Esophagus muscularis mucosa (tissue), 4 donors: ENCODE measurements at places on chromosomes 6 and 20. TPM values are rescaled to one million over a fixed set of nuclear protein-coding genes. Genes with fewer than 3 reads are reported as not detected.

Gene DLK2
- 0.32 TPM for total RNA-seq

Gene LAMA2
- 144 TPM for total RNA-seq

Gene IPCEF1
- 2.7 TPM for total RNA-seq

Gene IMPG1
- total RNA-seq: not detected

Gene CENPQ
- 5.5 TPM for total RNA-seq

Gene OR2H1
- not detected for total RNA-seq

Gene TREML1
- total RNA-seq: not detected

Gene ECT2L
- total RNA-seq: 0.42 TPM

Gene METTL24
- total RNA-seq: 16.9 TPM

Gene MYT1
- total RNA-seq: not detected

Gene EPM2A
- total RNA-seq: 129 TPM

Gene TMEM244
- not detected for total RNA-seq

Gene TPX2
- total RNA-seq: under 0.01 TPM

- DNase-seq: no peak
Observed at GRCh38 chr6:139751179-139751578, 376.7 kb upstream of the CITED2 start.

GRCh38 chr20:5148581-5148980, 21.8 kb downstream of the CDS2 start:
- DNase-seq: no peak

DNA sequence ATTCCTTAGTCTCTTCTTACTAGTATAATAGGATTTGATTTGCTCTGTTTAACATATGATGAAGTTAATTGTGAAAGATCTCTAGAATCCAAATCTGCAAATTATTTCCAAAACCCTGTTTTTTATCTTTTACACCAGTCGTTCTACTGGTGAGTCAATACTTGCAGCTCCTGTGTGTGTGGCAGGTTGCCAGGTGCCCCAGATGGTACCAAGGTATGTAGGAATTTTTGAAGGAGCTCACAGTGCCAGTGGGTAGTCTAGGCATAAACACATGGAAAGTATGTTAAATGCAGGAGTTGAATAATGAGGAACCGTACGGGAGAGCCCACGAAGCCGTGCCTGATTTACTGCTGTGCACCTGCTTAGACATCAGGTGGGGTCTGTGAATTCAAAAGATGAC, 192.2 kb downstream of the FARS2 start:
- DNase-seq: no peak

DNA sequence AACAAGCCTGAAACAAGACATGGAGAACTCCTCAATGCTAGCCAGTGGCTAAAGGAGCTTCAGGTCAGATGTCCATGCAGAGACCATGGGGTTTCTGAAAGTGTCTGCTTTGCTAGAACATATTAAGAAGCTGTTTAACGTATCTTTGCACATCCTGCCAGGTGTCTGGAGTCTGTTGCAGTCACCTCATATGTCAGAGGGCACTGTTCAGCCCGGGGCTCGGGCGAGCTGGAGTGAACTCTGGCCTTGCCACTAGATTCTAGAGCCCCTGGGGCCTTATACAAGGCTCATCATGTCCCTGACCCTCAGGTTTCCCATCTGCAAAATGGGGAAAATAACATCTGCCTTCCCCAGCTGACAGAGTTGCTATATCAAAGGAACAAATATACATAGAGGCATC, 59.0 kb downstream of the PRDM1 start:
- no peak for DNase-seq

- no peak for DNase-seq
Observed at GRCh38 chr6:17831135-17831534, 124.4 kb upstream of the NUP153 start.

DNA sequence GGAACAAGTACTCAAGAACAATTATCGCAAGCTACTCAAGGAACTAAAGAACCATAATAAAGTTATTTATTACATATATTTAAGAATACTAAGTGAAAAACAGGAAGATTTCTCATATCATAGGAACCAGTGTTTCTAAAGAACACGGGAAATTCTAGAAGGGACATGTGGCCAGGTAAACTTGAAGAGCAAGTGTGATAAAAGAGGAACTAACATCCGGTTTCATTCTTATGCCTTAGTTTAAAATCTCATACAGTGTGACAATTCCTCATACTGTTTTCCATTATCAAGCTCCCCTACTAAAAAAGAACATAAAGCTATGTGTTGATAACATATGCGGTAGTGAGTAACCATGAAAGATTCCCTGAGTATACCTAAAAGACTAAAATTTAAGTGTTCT, 163.5 kb upstream of the SHLD1 start:
- no peak for DNase-seq

DNA sequence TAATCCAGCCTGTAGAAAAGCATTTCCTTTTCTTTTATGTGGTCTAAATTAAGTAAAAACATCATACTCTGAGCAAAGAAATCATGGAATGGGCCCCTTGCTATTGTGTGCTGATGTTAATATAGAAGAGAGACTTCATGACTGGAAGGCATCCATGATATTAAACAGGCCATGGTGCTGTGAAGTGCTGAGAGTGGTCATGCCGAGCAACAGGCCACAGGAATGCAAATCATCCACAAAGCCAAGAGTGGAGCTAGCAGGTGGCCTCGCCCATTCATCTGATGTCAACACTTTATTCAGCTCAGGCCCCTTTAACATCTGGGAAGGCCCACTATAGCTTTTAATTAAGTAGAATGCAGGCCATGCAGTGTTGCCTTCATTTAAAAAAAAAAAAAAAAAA, 115.2 kb upstream of the HMGCLL1 start:
- no peak for DNase-seq

DNA sequence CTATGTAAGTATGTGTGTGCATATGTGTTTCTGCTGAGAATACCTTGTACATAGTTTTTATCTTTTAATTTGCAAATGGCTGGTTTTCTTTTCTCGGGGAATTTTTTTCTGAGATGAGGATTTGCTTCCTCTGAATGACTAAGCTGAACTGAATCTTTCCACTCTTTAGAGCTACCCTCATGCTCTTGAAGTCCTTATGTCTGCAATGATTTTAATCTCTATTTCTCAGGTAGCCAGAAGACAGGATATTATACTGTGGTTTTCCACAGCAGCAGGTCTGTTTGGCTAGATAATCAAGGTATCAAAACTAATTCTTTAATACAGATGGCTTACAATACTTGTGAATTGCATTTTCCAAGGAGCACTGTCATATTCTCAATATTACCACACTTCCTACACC, 114.7 kb downstream of the PLCB1 start:
- no peak for DNase-seq

GRCh38 chr6:43809417-43810305, 39.6 kb downstream of the VEGFA start:
- no peak for DNase-seq

GRCh38 chr6:19327241-19327640, 509.9 kb upstream of the ID4 start:
- DNase-seq: no peak

GRCh38 chr6:164812706-164813105, 496.7 kb downstream of the C6orf118 start:
- DNase-seq: no peak

- no peak for DNase-seq
Observed at GRCh38 chr6:104218116-104218515, 641.6 kb downstream of the HACE1 start.

DNA sequence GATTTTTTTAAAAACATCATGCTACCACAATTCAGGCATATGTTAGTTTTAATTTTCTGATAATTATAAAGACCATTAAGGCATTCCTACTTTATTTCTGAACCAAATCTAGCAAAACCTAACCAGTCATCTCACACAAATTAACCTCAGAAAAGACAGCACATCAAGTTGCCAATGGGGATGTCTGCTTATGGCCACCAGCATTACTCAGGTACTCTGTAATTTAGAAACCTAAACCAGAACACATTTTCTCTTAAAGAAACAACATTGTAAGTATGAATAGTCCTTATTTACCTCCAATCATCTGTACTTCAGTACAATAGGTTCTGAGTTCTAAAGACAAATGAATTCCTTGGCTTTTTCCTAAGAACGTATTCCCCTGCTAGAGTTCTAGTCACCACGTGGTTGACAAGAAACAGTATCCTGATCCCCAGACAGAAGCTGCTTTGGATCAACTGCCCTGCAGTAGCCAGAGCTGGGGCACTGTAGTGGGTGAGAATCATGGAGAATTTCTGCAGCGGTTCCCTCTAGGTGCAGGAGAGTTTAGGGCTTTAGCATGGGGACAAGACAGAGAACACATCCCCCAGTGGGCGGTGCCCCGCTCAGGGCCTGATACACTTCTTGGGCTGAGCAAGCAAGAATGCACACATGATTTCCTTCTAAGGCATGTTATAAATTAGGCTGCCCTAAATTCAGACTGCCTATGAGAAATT, 15.4 kb downstream of the GCLC start:
- no peak for DNase-seq

GRCh38 chr6:1424306-1424927, 35.0 kb downstream of the FOXF2 start:
- no peak for DNase-seq

DNA sequence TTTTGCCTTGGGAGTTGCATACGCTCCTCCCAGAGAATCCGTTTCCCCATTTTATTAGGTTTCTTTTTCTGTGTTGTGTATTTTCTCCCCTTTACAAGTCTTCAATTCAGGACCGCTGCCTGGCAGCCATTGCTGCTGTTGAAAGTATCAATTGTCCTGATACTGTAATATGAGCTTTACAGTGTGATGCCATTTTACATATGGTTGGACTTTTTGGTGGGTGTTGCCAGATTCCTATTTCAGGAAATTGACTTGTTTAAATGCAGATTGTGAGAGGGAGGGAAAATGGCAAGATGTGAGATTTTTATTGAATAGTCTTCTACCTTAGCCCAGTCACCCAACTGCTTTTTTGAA, 1.2 kb downstream of the PANK2 start:
- no peak for DNase-seq

GRCh38 chr20:56780266-56780665, 151.2 kb downstream of the TFAP2C start:
- DNase-seq: no peak

- no peak for DNase-seq
Observed at GRCh38 chr6:139126255-139126654, 8.6 kb upstream of the HECA start.
